ENCODE measurements at places on chromosomes 6 and 20. TPM values are rescaled to one million over a fixed set of nuclear protein-coding genes. Genes with fewer than 3 reads are reported as not detected.

Gene MYBL2
- total RNA-seq: 1.3 TPM

Gene PHF1
- total RNA-seq: 30.0 TPM

Gene PAX1
- total RNA-seq: not detected

Gene C6orf132
- 0.66 TPM for total RNA-seq

Gene GCNT2
- 2.0 TPM for total RNA-seq

Gene SESN1
- 27.7 TPM for total RNA-seq

Gene SLC22A23
- total RNA-seq: 4.2 TPM

Gene PTCHD4
- total RNA-seq: 4.4 TPM

Gene MICB
- 15.8 TPM for total RNA-seq

Gene MAP1LC3A
- total RNA-seq: 28.3 TPM

Gene FAXC
- 0.59 TPM for total RNA-seq

Gene ERVFRD-1
- not detected for total RNA-seq

Gene WFDC5
- not detected for total RNA-seq

Gene DUSP15
- total RNA-seq: 0.20 TPM

Gene OPRM1
- total RNA-seq: not detected

Gene USP49
- total RNA-seq: 2.8 TPM

Gene CLVS2
- total RNA-seq: not detected

Gene MATN4
- total RNA-seq: not detected

Gene ADGRF1
- total RNA-seq: not detected

Gene TMEM14C
- 86.8 TPM for total RNA-seq

Gene COL12A1
- 724 TPM for total RNA-seq

Gene HLA-DRB5
- not detected for total RNA-seq

Gene NRSN2
- total RNA-seq: 39.2 TPM

Gene RCAN2
- total RNA-seq: 2.3 TPM

Gene ADGRF5
- total RNA-seq: 39.0 TPM

Gene RIMS1
- total RNA-seq: 2.3 TPM

Gene RALY
- total RNA-seq: 57.8 TPM

Gene POU5F1
- 1.3 TPM for total RNA-seq

Gene PRPH2
- total RNA-seq: 0.91 TPM

Gene IPCEF1
- total RNA-seq: 0.07 TPM

Gene BPI
- total RNA-seq: 0.30 TPM

Gene RAET1L
- not detected for total RNA-seq

Gene MYB
- total RNA-seq: 0.33 TPM

Gene BPIFB1
- 0.07 TPM for total RNA-seq

Gene SLC22A16
- total RNA-seq: not detected

Gene LY86
- not detected for total RNA-seq

Gene ESF1
- total RNA-seq: 10.7 TPM

Gene APOBEC2
- total RNA-seq: not detected

Gene PKHD1
- not detected for total RNA-seq

Gene RSPH9
- 0.83 TPM for total RNA-seq

All from smooth muscle cell of the pulmonary artery (primary cell).